ENCODE measurements at places on chromosomes 1 and 21.

DNA sequence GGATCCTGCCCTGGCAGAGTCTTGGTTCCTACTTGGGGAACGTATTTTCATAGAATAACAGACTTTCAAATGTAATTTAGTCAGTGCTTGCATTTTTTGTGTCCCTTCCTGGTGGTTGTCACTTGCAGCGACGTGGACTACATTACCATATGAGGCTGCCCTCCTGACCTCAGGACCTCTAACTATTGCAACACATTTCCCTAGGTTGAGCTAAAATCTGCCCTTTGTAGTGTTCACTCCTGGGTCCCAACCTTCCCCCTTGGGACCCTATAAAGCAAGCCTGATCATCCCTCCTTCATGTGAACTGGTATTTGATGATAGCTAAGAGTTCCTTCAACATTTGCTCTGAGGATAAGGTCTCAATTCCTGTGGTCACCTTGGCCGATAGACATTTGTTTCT is 95.6 kb upstream of the CACNA1E start:
- no peak for DNase-seq

GRCh38 chr1:14486401-14487201 is 111.9 kb upstream of the KAZN start:
- DNase-seq = peak; percentile 96

- DNase-seq = peak; percentile 98
Observed at GRCh38 chr1:145996433-145997015, at the start of gene TXNIP. Gene TXNIP (minus strand): TSS chr1:145996579. CDS start chr1:145996266, 313 bp downstream.

- no peak for DNase-seq
Observed at GRCh38 chr1:16143566-16144324, 12.1 kb downstream of the EPHA2 start.

DNA sequence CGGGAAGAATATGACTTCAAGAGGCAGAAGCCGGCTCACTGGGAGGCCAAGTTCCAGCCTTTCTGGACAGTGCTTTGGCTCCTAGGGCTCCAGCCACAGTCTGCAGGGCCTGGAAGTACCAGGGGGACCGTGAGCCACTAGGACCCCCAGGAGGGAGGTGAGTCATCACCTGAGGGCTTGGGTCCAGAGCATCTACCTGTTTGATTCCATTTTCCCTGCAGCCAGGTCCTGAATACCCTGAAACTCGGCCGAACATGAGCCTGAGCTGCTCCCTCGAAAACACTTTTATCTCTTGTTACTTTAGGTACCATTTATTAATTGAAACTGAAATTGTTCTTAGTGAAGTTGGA is 164.1 kb downstream of the RYR2 start:
- DNase-seq = no peak

GRCh38 chr1:185404291-185404690 is 87.2 kb upstream of the IVNS1ABP start:
- DNase-seq = peak; percentile 32

- DNase-seq = no peak
Observed at GRCh38 chr21:42747746-42748351, 94.4 kb downstream of the PDE9A start.

DNA sequence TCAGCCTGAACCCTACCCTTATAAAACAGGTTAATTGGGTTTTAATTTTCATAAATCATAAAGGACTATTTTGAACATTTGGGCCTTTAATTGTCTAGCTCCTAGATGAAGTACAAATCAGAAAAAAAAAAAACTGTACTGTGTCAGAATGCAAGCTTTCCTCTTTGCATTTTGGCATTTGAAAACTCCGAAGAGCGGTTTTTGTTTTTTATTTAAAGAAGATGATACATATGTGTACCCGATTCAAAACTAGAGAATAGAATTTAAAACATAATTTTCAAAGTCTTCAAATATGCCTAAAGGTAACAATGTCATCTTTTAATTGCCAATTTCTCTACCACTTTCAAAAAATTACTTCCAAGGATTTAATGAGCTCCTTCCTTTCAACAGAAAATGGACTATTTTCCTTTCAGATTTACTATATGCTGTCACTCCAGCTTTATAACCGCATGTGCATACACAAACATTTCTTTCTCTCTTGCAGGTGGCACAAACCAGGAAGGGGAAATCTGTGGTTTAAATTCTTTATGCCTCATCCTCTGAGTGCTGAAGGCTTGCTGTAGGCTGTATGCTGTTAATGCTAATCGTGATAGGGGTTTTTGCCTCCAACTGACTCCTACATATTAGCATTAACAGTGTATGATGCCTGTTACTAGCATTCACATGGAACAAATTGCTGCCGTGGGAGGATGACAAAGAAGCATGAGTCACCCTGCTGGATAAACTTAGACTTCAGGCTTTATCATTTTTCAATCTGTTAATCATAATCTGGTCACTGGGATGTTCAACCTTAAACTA is 33.7 kb downstream of the MRPL39 start:
- DNase-seq = peak; percentile 86

DNA sequence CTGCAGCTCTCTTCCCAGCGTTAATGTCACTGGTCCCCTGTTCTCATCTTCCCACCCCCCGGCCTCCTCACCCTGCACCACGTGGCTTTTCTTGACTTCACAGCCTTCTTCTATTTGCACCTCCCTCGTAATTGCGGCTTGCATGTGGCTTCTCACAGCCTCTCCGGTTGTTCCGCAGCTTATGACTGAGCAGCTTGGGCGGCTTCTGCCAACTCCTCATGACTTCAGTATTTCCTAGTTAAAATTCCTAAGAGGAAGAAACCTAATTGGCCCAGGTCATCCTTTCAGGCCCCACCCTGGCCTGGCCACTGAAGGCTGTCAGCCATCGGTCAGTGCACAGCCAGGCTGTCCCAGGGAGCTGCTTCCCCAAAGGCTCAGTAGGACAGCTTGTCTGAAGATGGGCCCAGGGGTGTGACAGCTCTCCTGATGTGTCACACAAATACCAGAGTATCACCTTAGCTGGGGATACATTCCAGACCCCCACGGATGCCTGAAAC is 8.6 kb upstream of the RERE start:
- peak; percentile 76 for DNase-seq

- DNase-seq = peak; percentile 30
Observed at GRCh38 chr21:38295997-38296764, 39.4 kb downstream of the KCNJ15 start.

- DNase-seq = no peak
Observed at GRCh38 chr1:222912730-222913129, 97.9 kb downstream of the DISP1 start.

GRCh38 chr1:12658531-12659453 is 14.9 kb downstream of the AADACL4 start:
- peak; percentile 82 for DNase-seq

- DNase-seq = peak; percentile 25
Observed at GRCh38 chr1:196877964-196878363, 9.9 kb upstream of the CFHR4 start.

Measured in fibroblast of skin of scalp (primary cell).